ENCODE measurements at places on chromosomes 2 and 18.

DNA sequence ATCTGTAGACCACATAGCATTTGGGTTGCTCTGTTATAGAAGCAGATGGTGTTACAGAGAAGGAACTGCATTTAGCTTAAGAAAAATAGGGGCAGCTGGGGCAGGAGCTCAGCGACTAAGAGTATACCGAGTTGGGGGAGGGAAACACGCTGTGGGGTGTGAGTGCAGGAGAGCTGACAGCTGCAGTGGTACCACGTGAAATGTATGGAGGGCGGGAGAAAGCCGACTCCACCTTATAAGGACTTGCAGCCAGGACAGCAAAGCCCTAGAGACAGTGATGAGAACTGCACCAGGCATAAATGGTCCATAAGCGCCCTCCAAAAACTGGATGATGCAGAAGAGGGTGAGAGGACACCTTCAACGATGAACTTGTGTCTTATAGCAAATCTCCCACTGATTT lies 237.6 kb downstream of the PRKCE start:
- DNase-seq: no peak

- DNase-seq: no peak
These were observed 93.0 kb downstream of the ANKRD44 start for GRCh38 chr2:197217541-197217940.

- no peak for DNase-seq
These were observed 248.7 kb upstream of the ATP5MC3 start for GRCh38 chr2:175430236-175430635.

DNA sequence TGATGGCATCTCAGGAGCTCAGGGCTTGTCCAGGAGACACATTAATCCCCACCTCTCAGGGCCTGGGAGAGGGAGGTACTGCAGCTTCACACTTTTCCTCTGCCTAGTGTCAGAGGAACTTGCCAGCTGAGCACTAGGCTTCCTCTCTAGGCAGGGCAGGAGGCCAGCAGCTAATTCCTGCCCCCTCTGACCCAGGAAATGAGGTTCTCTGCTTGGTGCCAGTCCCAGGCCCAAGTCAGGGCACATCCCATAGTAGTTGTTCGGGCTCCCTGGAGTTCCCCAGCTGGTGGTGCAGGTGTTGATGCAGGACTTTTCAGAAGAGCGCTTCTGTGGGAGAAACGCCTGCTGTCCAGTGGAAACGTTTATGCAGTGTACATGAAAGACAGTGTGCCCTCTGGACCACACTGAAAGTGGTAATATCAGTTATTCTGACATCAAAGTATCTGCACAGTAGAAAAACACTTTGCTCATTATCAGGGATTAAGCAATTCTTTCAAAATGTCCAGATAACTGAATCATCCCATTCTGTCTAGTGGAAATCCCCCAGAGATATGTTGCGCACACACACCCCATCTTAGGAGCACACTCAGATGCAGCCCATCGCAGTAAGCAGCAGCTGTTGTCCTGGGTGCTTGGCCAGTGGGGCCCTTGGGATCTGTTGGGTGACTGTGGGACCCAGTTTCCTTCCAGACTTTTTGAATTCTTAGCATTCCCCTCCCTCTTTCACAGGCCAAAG lies 17.8 kb upstream of the SCLY start:
- DNase-seq: no peak

- DNase-seq: no peak
These were observed 313.0 kb upstream of the MEIS1 start for GRCh38 chr2:66121946-66122345.

- DNase-seq: no peak
These were observed 97.4 kb downstream of the MEP1B start for GRCh38 chr18:32287249-32287648.

GRCh38 chr18:75455249-75456198 lies 28.0 kb upstream of the SMIM21 start:
- DNase-seq: no peak

GRCh38 chr18:74902147-74902455 lies 304.4 kb downstream of the ZNF407 start:
- DNase-seq: no peak
